ENCODE measurements at places on chromosomes 7 and 10.

DNA sequence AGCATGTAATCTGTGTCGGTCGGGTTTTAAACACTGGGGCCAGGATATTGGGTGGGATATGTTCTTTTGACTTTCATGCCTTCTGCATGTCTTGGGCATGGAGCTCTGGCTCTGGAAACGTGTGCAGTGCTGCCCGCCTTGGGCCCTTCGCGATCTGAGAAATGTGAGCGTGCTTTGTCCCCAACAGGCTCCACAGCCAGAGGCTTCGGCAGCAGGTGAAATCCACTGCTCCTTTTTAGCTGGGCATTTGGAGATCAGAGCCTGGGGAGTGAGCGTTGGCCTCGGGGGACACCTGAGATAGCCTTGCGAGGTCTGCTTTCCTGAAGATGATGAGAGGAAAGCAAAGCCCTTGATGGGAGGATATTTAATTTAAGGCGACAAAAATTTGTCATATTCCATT lies 137.8 kb downstream of the ACTR3B start:
- no peak for DNase-seq

GRCh38 chr10:83253011-83253671 lies 886.2 kb upstream of the GHITM start:
- no peak for DNase-seq

GRCh38 chr7:15323550-15323949 lies 238.3 kb downstream of the AGMO start:
- no peak for DNase-seq

GRCh38 chr10:24993237-24993958 lies 22.6 kb downstream of the ENKUR start:
- DNase-seq, result no peak
